Astrocyte of the spinal cord (primary cell): ENCODE measurements at places on chromosomes 12 and 14.

GRCh38 chr14:85517114-85517688 lies 12.7 kb upstream of the FLRT2 start:
- no peak for DNase-seq

GRCh38 chr12:13367973-13368372 lies 171.4 kb downstream of the EMP1 start:
- DNase-seq = no peak

GRCh38 chr14:101549154-101549553 lies 12.1 kb upstream of the DIO3 start:
- no peak for DNase-seq

GRCh38 chr12:26309634-26310033 lies 114.3 kb downstream of the SSPN start:
- no peak for DNase-seq

GRCh38 chr12:52867642-52868041 lies 18.8 kb upstream of the KRT78 start:
- DNase-seq = no peak

GRCh38 chr14:103521438-103521950 lies 1.1 kb downstream of the CKB start:
- DNase-seq = no peak

DNA sequence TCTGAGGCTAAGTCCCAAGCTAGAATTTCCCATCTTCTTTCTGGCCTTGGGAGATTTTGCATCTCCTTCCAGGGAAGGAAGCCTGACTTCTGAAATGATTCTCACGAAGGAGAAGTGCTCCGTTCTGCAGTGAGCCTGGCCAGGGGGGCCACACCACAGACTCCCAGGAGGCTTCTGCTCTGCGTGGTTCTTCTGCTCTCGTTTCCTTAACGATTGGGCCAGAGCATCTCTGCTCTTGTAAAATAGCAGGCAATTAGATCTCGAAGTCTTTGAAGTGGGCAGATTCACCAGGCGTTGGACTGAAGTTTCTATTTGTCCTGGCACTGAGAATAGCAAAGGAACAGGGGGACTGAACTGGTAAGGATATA lies 6.7 kb upstream of the BATF start:
- no peak for DNase-seq

DNA sequence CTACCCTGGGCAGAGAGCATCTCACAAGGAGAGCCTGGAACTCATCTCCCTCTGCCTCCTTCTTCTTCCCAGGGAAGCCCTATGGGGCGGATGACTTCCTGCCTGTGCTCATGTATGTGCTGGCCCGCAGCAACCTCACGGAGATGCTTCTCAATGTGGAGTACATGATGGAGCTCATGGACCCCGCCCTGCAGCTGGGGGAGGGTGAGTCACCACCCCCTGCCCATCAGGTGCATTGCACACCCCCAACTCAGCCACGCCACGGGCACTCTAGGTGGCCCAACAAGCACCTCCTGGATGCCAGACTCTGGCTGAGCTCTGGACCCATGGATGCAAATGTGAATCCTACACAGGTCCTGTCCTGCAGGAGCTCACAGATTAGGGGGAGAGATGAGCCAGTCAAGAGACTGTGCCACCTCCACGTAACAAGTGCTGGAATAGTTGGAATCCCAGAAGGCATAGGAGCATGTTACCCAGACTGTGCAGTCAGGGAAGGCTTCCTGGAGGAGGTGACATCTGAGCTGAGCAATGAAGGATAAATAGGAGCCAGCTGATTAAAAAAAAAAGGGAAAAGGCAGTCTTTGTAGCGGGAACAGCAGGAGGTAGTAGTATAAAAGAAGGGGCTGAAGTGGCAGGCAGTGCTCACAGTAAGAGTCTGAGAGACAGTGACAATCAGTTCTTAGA lies 71.9 kb downstream of the LGMN start:
- no peak for DNase-seq

GRCh38 chr14:91946622-91947474 lies 646 bp downstream of the FBLN5 start:
- peak; percentile 28 for DNase-seq
